Activated naive CD4-positive, alpha-beta T cell (primary cell): ENCODE measurements at places on chromosomes 12 and 14.

DNA sequence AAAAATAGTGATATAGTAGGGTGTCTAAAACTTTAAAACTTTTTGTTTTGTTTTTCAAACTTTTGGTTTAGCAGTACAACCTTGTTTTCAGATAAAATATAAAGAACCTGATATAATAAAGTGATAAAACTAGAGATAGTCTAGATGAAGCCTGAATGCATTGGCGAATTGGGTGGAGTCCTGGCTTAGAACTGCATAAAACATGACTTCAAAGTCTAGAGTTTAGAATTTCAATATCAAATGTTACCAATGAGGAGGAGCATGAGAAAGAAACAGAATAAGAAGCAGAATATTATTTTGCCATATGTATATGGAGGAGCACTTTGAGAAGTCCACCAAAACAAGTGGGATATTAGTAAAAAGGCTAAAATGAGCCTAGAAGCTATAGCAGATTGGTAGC is 263.6 kb downstream of the TMEM117 start:
- no peak for DNase-seq

GRCh38 chr14:39726563-39726962 is 294.3 kb upstream of the FBXO33 start:
- DNase-seq = no peak

- no peak for DNase-seq
These were observed 1.2 kb downstream of the AMHR2 start for GRCh38 chr12:53424626-53425514.

DNA sequence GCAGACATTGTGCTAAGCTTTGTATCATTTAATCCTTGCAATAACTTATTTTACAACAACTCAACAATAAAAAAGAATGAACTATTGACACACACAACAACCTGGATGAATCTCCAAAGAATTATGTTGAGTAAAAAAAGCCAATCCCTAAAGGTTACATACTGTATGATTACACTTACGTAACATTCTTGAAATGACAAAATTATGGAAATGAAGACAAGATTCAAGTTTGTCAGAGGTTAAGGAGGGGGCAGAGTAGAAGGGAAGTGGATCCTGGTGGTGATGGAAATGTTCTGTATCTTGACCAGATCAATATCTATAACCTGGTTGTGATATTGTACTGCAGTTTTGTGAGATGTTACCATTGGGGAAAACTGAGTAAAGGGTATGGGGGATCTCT is 63.2 kb upstream of the LMNTD1 start:
- DNase-seq = no peak

- no peak for DNase-seq
These were observed 186.9 kb downstream of the EMP1 start for GRCh38 chr12:13383379-13383778.

- peak; percentile 16 for DNase-seq
These were observed 21.6 kb downstream of the SPATS2 start for GRCh38 chr12:49388682-49389386.

- no peak for DNase-seq
These were observed 134.8 kb upstream of the VRK1 start for GRCh38 chr14:96662116-96662970.

DNA sequence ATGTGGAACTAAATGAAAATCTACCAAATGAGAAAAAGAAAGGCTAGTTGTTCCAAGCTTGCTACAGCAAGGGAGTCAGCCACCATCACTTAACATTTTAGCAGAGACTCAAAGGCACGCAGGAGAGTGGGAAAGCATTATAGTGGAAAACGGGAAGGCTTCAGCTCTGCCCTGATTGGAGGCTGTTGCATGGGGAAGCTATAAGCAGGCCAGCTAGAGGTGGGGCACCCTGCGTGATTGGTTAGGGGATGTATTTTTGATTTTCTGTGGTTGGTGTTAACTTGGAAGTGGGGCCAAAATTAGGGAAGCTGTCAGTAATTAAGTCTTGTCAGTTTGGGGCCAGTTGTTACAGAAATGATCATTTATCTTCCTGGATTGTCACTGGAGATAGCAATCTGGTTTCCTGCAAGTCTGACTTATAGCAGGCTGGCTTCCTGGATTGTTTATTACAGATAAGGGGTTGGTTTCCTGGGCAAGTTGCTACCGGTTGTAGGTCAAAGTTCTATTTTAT is 93.9 kb downstream of the FAR2 start:
- DNase-seq = no peak

DNA sequence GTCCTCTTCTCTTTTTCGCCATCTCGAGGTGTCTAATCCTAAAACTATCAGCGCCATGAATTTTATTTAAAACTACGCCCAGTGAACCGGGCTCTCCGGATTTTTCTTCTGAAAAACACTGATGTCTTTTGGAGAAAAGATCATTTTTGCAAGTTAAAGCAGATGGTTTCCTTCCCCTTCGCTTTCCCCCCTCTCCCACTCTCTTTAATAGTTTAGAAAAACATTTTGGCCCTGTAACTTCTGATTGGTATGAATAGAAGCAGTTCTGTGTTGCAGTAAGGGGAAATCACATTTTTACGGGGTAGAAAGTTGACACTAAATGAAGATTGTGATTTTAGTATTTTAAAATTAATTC is 1.1 kb downstream of the RAP1B start:
- DNase-seq = no peak

DNA sequence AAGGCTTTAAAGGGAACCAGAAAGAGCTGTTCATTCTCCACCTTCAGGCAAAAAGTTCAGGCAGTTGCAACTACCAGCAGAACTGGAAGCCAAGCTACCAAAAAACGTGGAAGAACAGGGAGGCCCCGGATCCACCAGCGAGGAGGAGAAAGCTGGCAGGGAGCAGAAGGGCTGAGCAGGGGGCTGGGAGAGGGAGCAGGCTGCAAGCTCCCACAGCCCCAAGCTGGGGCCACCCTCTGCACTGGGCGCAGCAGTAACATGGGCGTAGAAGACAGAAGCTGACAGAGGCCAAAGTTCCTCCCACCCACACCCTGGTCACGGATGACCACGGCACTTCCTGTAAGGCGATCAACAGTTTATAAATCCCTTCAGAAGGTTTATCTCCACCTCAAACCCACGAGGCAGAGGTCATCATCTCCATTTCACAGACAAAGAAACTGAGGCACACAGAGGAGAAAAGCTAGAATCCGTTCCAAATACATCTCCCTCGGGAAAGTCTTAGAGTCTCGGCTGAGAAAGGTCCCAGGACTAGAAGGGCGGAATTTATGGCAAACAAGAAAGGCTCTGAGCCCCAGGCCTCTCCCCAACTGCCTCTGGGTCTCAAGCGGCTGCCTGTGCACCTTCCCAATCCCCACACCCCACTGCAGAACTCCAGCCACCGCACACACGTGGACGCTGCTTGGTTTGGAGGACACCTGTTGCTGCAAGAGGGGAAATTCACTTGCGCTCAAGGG is 1.8 kb downstream of the CCDC85C start:
- DNase-seq = no peak

- no peak for DNase-seq
These were observed 39.5 kb downstream of the E2F7 start for GRCh38 chr12:77025782-77026314.

- no peak for DNase-seq
These were observed 92.7 kb upstream of the DNM1L start for GRCh38 chr12:32586390-32586789.

GRCh38 chr12:121511916-121512315 is 68.9 kb downstream of the KDM2B start:
- DNase-seq = no peak

- no peak for DNase-seq
These were observed 9.8 kb downstream of the JAG2 start for GRCh38 chr14:105158794-105159193.
